SJSA1 (cell line): ENCODE measurements at places on chromosomes 2 and 18.

- no peak for DNase-seq
- H3K27ac ChIP-seq = no peak overlapping the region
- H3K27me3 ChIP-seq = no peaks in the 10 kb centered on the region
- no peaks in the 10 kb centered on the region for H3K4me1 ChIP-seq
- no peaks in the 10 kb centered on the region for H3K36me3 ChIP-seq
Observed at GRCh38 chr2:51304311-51304710, 272.4 kb upstream of the NRXN1 start.

- no peak for DNase-seq
- no peak overlapping the region for H3K27ac ChIP-seq
- no peaks in the 10 kb centered on the region for H3K4me1 ChIP-seq
- H3K27me3 ChIP-seq = no peaks in the 10 kb centered on the region
- no peak overlapping the region for H3K4me3 ChIP-seq
Observed at GRCh38 chr2:71358931-71359671, 27.5 kb downstream of the ZNF638 start.

- H3K27ac ChIP-seq = no peak overlapping the region
- peak; percentile 39 for DNase-seq
- H3K36me3 ChIP-seq = peaks cover 17% of the 10 kb centered on the region
- H3K27me3 ChIP-seq = no peaks in the 10 kb centered on the region
Observed at GRCh38 chr2:120739438-120740090, 3.9 kb downstream of the GLI2 start.

DNA sequence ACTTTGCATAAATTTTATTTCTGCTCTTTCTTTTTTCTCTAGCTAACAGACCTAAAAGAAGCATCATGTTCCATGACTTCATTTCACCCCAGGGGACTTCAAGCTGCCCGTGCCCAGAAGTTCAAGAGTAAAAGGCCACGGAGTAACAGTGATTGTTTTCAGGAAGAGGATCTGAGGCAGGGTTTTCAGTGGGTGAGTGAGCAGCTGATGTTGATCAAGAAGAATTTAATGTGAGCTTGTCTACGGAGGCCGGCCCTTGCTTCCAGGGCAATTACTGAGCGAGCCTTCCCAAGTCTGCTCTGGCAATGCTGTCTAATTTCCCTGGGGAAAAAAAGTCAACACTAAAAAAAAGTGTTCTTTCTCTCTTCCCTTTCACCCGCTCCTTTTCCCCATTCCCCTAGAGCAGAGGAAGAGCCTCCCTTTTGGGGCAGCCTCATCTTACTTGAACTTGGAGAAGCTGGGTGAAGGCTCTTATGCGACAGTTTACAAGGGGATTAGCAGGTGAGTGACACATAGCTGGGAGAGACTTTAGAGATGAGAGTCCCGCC, 1.2 kb downstream of the CDK15 start:
- H3K27me3 ChIP-seq = no peaks in the 10 kb centered on the region
- no peak overlapping the region for H3K4me3 ChIP-seq
- H3K4me1 ChIP-seq = peaks cover 9% of the 10 kb centered on the region; the same call in 1 of the 2 replicates
- no peaks in the 10 kb centered on the region for H3K36me3 ChIP-seq

DNA sequence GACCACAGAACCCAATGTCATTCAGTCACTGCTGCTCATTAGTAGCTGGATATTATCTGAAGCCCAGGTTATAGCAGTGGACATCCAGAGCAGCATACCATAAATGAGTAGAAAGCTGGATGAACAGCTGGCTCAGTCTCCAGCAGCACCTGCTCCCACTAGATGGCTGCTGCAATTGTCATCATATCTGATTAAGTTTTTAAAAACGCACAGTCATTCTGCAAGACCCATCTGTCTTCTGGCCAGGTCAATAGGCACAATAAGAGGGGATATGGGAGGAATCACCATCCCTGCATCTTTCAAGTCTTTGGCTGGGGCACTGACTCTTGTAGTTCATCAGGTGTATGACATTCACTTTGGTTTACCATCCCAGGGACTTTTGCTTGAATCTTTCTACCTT, 55.1 kb upstream of the XDH start:
- no peaks in the 10 kb centered on the region for H3K27me3 ChIP-seq
- no peak for DNase-seq
- no peaks in the 10 kb centered on the region for H3K36me3 ChIP-seq
- no peaks in the 10 kb centered on the region for H3K4me1 ChIP-seq
- H3K27ac ChIP-seq = no peak overlapping the region
- H3K4me3 ChIP-seq = no peak overlapping the region

DNA sequence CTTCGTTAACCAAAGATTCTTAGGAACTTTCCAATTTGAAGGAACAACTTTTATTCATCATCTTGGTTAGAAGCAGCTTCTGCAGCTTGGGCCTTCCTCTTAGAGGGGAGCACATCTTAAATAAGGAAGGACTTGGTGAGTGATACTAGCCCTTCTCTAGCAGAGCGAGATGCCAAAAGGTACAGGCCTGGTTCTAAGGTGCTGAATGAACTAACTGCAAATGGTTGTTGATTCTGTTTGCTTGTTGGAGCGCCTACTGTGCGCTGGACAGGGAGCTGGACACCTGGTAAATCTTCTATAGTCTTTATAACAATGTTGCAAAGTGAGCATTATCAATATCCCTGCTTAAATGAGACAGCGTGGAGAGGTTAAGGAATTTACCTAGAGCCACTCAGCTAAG, 127.1 kb downstream of the MYCN start:
- no peak overlapping the region for H3K4me3 ChIP-seq
- no peak for DNase-seq
- no peak overlapping the region for H3K27ac ChIP-seq

GRCh38 chr2:107374249-107374648, 452.4 kb upstream of the RGPD4 start:
- no peaks in the 10 kb centered on the region for H3K36me3 ChIP-seq
- no peaks in the 10 kb centered on the region for H3K4me1 ChIP-seq
- H3K27me3 ChIP-seq = no peaks in the 10 kb centered on the region
- no peak for DNase-seq

- no peaks in the 10 kb centered on the region for H3K27me3 ChIP-seq
- no peak for DNase-seq
- no peak overlapping the region for H3K4me3 ChIP-seq
- H3K27ac ChIP-seq = no peak overlapping the region
- H3K4me1 ChIP-seq = no peaks in the 10 kb centered on the region
- no peaks in the 10 kb centered on the region for H3K36me3 ChIP-seq
Observed at GRCh38 chr18:58481321-58482180, 147.3 kb downstream of the ALPK2 start.

DNA sequence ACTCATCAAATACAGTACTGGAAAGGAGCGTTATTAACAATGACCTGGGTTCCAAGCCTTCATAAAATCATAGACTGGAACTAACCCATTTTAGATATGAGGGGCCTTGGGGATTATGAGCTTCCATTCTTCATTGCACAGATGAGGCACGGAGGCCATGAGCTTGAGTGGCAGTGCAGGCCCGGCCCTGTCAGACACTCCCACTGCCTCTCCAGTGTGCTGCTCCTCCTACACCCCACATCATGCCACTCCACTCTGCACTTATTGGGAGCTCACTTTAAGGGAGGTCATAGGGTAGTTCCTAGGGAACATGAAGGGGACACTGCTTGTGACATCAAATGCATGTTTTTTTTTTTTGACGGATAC, 77.9 kb downstream of the TSN start:
- no peak for DNase-seq
- H3K27ac ChIP-seq = no peak overlapping the region
- H3K27me3 ChIP-seq = peaks cover 20% of the 10 kb centered on the region
- H3K4me1 ChIP-seq = no peaks in the 10 kb centered on the region
- H3K36me3 ChIP-seq = no peaks in the 10 kb centered on the region

DNA sequence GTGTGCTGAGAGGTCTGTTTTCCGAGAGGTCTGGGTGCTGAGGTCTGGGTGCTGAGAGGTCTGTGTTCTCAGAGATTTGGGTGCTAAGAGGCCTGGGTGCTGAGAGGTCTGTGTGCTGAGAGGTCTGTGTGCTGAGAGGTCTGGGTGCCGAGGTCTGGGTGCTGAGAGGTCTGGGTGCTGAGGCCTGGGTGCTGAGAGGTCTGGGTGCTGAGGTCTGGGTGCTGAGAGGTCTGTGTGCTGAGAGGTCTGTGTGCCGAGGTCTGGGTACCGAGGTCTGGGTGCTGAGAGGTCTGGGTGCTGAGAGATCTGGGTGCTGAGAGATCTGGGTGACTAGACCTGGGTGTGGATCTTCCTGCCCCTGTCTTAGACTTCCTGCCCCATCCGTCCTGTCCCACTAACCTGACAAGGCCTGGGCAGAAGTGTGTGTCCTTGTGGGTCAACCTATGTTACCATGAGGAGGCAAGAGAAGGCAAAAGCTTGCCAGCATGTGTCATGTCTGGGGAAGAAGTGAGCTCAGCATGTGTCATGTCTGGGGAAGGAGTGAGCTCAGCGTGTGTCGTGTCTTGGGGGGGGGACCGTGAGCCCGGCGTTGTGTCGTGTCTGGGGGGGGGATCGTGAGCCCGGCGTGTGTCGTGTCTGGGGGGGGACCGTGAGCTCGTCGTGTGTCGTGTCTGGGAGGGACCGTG, 69.3 kb downstream of the KCNG2 start:
- H3K27ac ChIP-seq = no peak overlapping the region
- H3K27me3 ChIP-seq = no peaks in the 10 kb centered on the region
- no peak overlapping the region for H3K4me3 ChIP-seq
- no peaks in the 10 kb centered on the region for H3K36me3 ChIP-seq
- no peaks in the 10 kb centered on the region for H3K4me1 ChIP-seq
- no peak for DNase-seq

DNA sequence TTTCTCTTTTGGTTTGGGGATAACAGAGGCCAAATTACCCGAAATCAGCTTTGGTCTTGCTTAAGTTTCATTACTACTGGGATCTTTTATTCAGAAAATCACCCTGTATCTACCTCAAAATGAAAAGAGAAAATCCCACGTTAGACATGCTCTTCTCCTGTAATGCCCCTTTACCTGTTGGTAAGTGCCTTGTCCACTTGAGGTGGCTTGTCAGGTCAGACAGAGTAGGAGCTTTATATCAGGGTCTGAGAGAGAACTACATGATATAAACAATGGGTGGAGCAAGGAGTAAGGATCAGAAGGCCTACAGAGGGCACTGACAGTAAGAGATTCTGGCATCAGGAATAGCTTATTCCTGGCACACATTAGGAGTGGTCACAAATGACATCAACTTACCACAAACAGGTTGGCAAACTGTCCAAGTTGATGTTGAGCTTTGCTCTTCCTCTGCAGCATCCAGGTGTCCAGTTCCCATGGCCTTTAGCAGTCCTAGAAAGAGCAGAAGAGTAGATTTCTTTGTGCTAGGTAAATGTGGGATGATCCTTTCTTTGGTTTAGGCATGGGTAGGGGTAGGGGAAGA, at the start of gene REG1B:
REG1B (minus strand) TSS at position 209 of the 580 bp plus-strand sequence. CDS start 381 bp downstream, outside the sequence.
- H3K4me3 ChIP-seq = no peak within 1 kb of the TSS
- H3K4me1 ChIP-seq = no peaks in the 10 kb centered on the region
- no peak within 1 kb of the TSS for H3K27ac ChIP-seq
- no peak for DNase-seq
- no peaks in the 10 kb centered on the region for H3K27me3 ChIP-seq
